ENCODE measurements at places on chromosomes 6 and 20. TPM values are rescaled to one million over a fixed set of nuclear protein-coding genes. Genes with fewer than 3 reads are reported as not detected.

GRCh38 chr20:706366-706885 lies 30.8 kb upstream of the SCRT2 start:
- DNase-seq = no peak

GRCh38 chr6:25065666-25066065 lies 129.9 kb upstream of the RIPOR2 start:
- DNase-seq = no peak

DNA sequence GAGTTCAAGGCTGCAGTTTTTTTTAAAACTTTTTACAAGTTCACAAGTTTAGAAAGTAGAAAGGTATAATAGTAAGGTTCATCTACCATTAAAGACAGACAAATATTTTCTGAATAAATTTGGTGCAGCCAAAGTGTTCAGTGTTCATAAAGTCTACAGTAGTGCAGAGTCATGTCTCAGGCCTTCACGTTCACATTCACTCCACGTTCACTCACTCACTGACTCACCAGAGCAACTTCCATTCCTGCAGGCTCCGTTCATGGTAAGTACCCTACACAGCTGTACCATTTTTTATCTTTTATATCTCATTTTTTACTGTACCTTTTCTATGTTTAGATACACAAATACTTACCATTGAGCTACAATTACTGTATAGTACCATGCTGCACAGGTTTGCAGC lies 67.6 kb downstream of the B4GALT5 start:
- DNase-seq = peak; percentile 32

DNA sequence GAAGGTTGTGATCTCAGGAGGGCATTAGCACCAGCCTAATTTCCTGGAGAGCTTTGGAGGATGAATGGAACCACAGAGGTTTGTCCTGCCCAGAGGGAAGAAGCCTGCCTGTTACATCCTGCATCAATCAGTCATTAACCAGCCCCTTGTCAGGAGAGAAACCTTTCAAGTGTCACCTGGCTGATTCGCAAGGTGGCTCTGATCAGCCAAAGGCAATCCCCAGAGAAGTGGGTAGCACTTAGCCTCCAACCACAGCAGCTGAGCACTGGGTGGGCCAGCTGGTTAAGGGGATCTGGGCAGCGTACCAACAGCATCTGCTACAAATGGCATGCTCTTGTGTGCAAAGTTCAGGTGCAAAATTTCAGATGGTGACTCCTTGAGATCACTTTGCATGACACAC lies 26.9 kb downstream of the ANKEF1 start:
- no peak for DNase-seq

- DNase-seq = peak; percentile 65
Measured at GRCh38 chr20:52150440-52151258, 40.9 kb downstream of the ZFP64 start.

GRCh38 chr6:168469521-168469920 lies 28.5 kb downstream of the SMOC2 start:
- DNase-seq = peak; percentile 41

DNA sequence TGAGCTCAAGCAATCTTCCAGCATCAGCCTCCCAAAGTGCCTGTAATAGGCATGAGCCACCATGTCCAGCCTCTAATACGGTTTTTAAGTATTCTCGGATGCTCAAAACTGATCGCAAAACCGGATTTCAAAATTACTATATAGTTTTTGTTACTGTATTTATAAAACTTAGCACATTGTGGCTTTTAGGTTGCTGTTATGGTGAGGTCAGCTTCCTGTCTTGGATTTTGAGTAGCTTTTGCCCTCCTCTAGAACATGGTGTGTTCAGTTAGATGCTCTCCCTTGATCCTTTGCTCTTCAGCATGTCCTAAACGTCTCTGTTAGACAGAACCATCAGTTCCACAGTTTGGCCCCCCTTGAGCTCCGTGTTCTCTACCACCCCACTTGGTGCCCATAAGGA lies 96.2 kb downstream of the RPP40 start:
- no peak for DNase-seq

GRCh38 chr20:19683188-19683587 lies 74.9 kb upstream of the RIN2 start:
- no peak for DNase-seq

DNA sequence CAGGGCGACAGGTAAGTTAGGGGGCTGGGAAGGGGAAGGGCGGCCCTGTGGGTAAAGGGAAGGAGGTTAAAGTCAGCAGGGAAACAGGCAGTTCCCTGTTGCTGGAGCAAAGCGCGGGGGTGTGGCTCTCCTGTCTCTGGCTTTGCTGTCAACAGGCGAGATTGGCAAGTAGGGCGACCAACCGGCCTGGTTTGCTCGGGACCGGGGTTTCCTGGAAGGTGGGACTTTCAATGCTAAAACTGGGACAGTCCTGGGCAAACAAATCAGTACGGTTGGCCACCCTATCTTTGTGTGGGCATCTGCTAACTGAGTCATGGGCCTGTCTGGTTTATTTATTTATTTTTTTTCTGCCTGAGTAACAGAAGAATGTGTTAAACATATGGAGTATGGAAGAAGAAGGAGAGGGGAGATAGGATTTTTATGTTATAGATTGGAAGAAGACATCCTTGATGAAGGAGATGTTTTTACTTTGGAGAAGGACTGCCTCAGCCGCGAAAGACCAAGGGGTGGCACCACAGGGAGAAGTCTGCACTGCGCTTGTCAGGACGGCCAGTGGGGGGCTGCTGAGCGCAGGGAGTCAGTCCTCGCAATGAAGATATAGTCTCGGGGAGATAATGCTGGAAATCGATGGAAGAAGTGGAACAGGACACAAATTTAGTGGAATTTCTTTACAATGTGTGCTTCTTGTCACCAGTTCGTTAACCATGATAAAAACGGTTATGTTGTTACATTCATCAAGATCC lies 43.4 kb upstream of the ESR1 start:
- peak; percentile 97 for DNase-seq

DNA sequence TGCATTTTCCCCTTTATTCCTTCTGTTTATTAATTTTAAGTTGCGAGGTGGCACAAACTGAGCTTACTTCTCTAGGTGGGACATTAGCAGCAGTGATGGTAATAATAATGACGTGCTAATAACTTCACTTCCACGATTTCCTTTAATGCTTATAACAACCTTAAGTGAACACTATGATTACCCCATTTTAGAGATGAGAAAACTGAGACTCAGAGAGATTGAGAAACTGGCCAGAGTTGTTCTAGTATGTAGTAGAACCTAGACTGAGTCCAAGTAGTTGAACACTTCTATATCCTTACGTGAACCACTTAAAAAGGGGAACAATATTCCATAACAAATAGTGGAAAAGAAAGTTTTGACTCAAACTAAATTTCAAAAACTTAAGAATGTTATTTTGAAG lies 297.5 kb downstream of the GMDS start:
- no peak for DNase-seq

DNA sequence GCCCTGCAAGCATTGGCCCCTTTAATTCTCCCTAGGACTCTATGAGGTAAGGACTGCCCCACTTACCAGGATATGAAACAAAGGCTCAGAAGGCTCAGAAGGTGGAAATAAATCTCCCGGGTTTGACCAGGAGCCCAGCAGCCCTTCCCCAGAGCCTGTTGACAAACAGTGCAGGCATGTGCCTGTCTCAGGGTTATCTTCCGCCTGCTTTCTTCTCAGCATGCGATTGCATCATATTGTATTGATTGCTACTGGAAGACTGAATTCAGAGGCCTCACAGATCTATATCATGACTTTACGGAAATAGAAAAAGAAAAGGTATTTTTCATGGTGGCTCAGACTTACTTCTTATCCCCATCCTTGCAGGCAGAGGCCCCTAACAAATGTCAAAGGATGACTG lies 92.7 kb downstream of the PHACTR3 start:
- DNase-seq = no peak

DNA sequence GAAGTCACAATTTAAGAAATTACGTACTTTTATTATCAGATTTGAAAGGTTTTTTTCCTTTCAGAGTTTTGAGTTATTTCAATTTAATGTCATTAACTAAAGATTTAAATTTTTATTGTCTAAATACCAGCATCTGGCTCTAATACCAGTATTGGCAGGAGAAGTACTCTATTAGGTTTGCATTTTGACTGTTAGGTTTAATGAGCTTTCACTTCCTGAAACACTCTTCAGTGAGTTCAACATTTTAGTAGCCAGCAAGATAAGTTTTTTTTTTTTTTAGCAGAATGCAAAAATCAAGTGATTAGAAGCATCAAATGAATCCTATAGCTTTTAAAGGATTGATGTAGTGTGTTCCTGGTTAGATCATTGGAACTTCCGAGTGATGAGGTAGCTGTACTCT lies 34.0 kb upstream of the SCGN start:
- no peak for DNase-seq

DNA sequence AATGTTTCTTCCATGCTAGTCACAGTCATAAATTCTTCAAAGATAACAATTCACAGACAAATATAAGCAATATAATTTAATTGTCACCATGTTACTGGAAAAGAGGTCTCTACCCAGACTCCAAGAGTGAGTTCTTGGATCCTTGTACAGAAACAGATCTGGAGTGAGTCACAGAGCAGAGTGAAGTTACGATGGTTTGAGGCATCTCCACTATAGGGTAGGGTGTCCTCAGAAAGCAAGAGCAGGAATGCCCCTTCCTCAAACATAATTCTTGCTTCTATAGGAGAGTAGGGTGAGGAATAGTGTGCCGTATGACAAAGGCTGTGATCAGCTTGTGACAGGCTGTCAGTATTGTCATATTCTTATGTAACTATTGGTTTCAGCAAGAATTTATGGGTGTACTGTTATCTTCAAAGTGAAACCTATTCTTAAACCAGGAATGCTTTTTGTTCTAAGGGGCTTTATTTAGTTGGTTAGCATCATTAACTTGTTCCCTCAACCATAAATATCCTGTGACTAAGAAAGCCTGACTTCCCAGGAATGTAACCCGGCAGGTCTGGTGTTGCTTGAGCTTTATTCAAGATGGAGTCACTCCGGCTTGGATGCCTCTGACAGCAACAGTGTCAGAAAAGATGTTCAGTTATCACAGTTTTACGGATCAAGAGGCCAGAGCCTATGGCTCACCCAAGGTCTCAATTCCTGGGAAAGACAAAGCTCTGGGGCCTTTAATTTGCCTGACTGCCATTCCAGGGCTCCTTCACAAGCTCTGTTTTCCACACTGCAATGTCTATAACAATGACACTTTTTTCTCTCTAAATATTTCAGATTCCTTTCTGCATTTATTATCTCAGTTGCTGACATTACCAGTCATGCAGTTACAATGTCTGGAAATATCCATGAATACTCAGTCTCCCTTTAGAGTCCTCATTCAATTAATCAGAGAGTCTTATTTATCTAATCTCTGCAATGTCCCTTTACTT lies 298.6 kb downstream of the C6orf118 start:
- peak; percentile 7 for DNase-seq

- no peak for DNase-seq
Measured at GRCh38 chr20:38585404-38586180, 4.6 kb downstream of the ADIG start.

DNA sequence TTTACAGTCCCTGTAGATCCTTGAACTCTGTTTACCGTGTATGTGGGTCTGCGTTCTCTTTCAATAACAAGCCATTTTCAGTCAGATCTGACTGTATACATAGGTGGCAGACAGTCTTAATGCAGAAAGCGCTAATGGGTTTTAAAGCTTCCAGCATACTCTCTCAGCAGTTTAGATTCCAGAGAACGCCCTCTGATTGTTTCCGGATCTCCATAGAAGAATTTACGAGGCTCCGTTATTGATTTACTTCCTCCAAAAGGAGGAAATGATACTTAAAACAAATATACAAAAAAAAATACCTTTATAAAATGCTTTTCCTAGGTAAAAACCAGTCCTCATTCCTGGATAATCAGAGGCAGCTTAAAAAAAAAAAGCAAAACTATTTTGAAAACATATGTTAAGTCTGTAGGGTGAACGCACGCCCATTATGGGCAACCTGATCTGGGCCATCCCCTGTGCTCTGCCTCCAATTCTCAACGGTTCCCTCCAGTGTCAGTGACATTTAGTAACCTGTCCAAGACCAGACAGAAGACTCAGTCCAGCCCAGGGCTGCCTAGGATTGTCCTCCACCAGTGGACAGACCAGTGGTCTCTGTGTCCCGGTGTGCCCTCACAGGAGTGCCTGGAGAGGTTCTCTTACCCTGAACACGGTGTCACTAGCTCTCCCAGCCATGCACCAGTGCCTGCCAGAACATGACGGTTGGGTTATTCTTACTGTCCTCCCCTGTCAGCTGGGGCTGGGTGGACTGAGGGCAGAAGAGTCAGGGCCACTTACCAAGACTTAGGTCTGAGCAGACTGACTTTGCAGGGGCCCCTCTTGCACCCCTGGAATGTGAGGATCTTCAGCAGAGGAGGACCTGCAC lies 217.3 kb downstream of the ARID1B start:
- no peak for DNase-seq

DNA sequence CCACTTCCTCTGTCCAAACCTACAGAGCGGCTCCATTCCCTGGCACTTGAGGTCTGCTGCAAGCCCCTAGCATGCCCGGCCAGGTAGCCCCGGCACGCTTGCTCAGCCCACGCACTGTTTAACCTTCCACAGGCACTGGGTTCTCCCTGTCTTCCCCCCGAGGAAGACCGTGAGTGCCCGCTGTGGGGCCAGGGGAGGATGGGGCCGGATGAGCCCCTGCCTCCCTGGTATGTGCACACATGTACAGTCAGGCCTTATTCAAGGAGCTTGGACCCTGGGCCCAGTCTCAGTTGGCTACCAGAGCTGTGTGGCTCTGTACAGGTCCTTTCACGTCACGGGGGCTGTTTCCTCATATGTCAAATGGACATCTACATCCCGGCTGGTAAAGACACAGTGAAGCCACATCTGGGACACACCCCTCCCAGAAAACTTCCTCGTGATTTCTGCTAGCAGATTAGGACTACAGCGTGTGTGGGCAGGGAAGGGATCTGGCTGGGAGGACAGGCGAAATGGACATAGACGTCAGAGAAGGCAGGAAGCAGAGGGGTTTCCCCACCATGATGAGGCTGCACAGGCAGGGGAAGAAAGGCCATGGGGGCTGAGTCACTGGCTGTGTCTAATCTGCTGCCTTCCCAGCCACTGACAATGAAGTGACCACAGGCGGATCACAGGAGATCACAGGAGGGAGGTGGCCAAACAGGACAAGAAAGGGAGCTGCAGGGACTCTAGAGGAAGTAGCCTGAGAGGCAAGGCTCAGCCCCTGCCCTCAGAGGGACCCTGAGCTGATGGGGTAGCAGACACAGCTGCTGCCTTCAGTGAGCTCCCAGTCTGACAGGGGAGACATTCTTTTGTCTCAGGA lies 62.9 kb downstream of the MRPL14 start:
- peak; percentile 98 for DNase-seq

GRCh38 chr6:137795501-137795900 lies 71.6 kb upstream of the TNFAIP3 start:
- DNase-seq = no peak

The ELOVL2 gene
- total RNA-seq = 0.16 TPM

The KHDC1L gene
- total RNA-seq = not detected

The HLA-F gene
- 1.1 TPM for total RNA-seq

The NKAIN4 gene
- not detected for total RNA-seq

The PRSS35 gene
- 3.5 TPM for total RNA-seq

The BTN2A1 gene
- 11.7 TPM for total RNA-seq

The FOXF2 gene
- 0.25 TPM for total RNA-seq

The MEI4 gene
- not detected for total RNA-seq

The HSPA1L gene
- 1.4 TPM for total RNA-seq

The EPPIN gene
- total RNA-seq = not detected

Measured in fibroblast of the aortic adventitia (primary cell).